Right hindlimb (tissue), 1 donor: ENCODE measurements at places on chromosomes 3 and 15.
A peak's percentile ranks its signal among the peaks of the same experiment; 100 is the strongest.

GRCh38 chr3:134838599-134838998, 43.5 kb downstream of the EPHB1 start:
- DNase-seq: no peak

GRCh38 chr3:1048558-1048957, 44.3 kb upstream of the CNTN6 start:
- no peak for DNase-seq

GRCh38 chr3:61774279-61774890, 213.0 kb downstream of the PTPRG start:
- no peak for DNase-seq

DNA sequence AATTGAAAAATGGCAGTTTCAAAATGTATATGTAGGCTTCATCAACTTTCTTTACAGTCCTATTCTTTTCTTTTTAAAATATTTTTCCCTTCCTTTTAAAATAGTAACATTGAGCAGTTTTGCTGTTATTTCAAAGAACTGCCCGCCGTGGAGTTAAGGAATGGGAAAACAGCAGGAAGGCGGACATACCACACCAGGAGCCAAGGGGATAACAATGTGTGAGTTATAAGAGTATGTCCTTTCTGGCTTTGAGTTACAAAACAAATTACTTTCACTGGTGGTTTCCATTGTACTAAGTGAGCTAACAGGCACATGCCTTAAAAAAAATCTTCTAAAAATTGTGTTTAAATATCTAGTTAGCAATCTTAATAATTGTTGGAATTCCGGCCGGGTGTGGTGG, 37.4 kb upstream of the FBXL22 start:
- DNase-seq: no peak

DNA sequence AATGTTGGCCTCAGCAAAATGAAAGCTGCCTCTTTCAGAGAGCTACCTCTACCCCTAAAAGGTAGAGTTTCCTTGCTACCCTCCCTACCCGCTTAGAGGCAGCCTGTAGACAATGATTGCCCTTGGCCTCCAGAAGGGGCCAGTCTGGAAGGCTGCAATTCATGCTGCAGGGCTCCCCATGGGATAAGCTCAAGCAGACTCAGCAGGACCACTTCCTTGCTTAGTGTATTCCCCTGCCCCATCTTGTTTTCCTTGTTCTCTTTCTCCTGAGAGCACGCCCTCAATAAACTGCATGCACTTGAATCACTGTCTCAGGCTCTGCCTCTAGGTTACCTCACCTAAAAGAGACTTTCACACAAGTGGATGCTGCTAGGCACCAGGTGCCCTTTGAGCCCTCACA, 134.0 kb upstream of the CTNNB1 start:
- DNase-seq: no peak

- DNase-seq: no peak
Observed at GRCh38 chr3:106185949-106186348, 317.1 kb upstream of the CBLB start.

- no peak for DNase-seq
Observed at GRCh38 chr15:57931570-57931969, 133.9 kb downstream of the ALDH1A2 start.

GRCh38 chr15:63341898-63342297, 39.7 kb downstream of the CA12 start:
- DNase-seq: no peak

DNA sequence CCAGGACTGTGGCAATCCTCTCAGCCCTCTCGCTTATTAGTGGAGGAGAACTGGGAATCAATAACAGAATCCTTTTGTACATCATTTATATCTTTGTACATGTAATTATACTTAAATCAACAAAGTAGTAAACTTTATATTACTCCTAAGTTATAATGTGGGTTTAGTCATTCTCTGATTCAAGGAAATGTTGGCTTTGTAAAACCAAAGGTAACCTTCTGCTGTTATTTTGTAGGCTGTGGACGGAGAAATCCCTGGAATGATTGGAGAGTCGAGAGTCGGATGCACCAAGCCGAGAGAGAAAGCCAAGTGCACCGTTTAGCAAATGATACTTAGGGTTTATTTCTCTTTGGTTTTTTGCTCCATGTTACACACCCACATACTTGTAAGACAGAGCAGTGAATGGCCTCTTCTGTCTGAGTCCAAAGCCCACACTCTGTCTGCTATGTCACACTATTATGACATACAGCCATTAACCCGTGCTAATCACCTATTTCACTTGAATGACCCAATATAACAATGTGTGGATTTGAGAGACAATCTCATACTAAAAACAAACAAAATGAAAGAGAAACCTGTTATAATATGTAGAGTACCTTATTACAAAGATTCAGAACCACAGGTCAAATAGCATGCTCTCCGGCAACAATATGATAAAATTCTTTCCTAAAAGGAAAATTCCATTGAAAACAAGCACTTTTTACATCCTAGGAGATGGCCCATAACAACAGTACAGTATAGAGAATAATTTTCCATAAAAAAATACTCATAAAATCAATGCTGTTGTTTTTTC, 72.2 kb downstream of the MECOM start:
- DNase-seq: no peak

DNA sequence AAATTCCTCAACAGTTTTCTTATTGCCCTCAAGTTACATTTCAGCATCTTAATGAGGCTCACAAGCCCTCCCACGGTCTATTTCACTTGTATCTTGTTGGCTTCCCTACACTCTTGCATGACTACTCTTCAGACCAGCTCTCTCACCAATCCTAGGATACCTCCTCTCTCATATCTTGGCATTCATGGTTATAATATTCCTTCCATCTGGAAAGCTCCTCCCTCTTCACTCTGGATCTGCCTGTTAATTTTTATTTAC, 8.5 kb upstream of the CCDC80 start:
- DNase-seq: no peak

DNA sequence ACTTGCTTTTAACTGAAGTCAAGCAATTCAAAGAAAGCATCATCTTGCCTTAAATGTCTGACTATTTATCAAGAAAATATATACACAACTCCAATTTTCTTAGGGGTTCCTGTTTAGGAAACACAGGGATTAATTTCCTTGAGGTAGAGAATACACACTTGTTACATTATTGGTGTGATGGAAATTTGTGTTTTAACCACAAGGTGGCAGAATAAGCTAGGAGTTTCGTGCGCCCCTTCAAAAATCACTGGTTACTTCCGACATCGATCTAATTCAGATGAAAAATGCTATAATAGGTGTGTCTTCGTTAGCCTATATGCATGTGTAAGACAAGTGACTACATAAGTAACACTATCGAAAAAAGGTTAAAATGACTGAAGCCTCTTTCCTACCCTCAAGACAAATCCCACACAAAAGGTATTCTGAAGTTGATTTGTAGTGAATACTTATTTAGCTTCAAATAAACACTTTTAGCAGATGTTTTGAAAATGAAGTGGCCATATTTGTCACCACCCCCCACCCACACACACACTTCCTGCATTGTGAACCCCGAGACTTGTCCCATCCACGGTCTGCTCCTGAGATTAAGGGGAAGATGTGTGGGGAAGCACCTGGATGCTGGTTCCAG, 246.5 kb downstream of the ROBO1 start:
- no peak for DNase-seq

GRCh38 chr15:57079931-57080620, 161.6 kb downstream of the TCF12 start:
- DNase-seq: no peak

- DNase-seq: no peak
Observed at GRCh38 chr3:159356606-159357005, 554.8 kb downstream of the MFSD1 start.

- no peak for DNase-seq
Observed at GRCh38 chr3:178916223-178916622, 155.4 kb downstream of the ZMAT3 start.

- DNase-seq: no peak
Observed at GRCh38 chr3:21117370-21117769, 633.6 kb downstream of the ZNF385D start.

GRCh38 chr15:99105514-99106341, 848 bp downstream of the SYNM start:
- DNase-seq: peak; percentile 76

DNA sequence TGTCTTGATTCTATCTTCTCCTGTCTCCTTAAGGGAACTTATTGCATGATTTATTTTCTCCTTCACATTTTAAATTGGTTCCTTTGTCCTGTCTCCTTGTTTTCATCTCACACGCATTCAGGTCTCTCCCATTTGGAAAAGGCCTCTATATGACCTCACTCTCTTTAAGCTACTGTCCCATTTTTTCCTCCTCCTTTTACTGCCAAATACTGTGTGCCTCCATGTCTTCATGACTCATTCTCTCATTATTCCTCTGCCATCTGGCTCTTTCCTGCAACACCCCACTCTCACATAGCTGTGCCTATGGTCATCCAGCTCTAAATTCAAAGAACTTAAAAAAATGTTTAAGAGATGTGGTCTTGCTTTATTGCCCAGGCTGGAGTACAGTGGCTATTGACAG, 48.0 kb downstream of the TYRO3 start:
- no peak for DNase-seq

DNA sequence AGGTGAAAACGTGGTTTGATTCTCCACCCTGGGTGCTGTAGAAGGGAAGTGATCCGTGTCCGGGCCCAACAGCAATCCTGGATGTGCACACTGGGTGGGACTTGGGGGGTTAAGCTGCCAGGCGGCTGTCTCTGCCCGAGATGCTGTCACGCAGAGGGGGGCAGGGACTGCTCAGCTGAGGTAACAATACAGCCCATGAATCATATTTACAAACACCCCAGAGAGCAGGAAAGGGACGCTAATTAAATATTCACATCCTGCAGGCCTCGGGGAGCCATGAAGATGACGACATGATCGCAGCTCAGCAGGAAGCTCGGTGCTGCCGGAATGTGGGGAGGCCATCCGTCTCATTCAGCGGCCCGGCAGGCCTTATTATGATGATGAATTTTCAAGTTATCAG, 17.9 kb upstream of the CRABP1 start:
- peak; percentile 61 for DNase-seq

DNA sequence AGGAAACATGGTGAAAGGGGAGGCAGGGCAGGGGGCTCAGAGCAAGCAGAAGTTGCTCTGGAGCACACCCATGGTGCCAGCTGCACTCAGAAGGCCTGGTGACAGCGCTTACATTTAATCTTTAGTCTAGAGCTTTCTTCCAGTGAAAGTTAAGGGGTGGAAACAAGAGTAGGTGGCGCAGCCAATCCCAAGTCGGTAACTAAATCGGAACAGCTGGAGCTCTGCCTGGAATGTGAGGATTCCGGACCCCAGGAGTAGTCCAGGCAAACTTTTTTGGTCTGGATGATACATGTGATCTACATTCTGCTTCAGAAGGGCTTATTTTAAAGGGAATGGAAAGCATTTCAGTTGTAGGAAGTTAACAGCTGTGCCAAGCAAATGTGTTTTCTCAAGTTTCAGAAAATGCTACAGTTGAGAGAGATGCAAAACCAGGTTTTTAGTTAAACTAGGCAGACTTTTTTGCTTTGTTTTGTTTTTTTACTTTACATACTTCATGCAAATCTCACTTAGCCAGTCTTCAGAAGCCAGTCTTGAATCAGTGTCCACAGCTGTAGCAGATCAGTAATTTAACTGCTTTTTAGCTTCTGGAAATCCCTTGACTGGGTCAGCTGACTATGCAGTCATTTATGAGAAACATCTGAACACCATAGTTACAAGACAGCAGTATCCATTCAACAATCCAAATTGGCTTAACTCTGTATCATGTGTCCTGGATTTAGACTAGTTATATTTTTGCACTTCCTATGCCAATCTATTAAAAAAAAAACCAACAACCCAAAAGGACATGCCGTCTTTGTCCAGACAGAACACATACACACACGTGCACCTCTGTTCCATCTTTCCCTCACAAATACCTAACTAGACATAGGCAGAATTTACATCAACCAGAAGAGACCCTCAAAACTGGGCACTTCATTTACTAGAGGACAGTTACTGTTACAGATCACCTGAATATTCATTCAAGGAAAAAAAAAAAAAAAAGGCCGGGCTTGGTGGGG, 33.2 kb downstream of the ZNF106 start:
- DNase-seq: peak; percentile 96

- DNase-seq: peak; percentile 62
Observed at GRCh38 chr15:63833021-63833696, 589 bp downstream of the HERC1 start.

DNA sequence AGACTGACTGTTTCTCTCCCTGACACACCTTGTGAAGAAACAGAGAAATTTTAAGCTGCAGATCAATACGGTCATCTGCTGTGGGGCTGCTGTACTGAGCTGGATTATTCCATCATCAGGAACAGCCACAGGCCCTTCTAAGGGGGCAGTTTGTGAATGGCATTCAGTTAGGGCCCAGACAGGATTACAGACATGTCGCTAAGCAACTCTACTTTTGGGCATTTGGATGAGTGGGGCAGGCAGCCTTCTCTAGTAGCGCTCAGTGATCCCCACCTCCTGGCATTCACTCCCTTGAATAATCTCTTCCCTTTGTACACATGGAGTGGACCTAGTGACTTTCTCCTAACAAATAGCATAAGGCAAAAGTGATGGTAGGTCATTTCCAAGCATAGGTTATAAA, 144.4 kb upstream of the RARB start:
- DNase-seq: no peak

- peak; percentile 88 for DNase-seq
Observed at GRCh38 chr15:73926219-73927002, at the start of gene LOXL1. Gene LOXL1, plus strand, starts transcription at chr15:73926462. Its CDS starts 322 bp downstream, at chr15:73926784.

DNA sequence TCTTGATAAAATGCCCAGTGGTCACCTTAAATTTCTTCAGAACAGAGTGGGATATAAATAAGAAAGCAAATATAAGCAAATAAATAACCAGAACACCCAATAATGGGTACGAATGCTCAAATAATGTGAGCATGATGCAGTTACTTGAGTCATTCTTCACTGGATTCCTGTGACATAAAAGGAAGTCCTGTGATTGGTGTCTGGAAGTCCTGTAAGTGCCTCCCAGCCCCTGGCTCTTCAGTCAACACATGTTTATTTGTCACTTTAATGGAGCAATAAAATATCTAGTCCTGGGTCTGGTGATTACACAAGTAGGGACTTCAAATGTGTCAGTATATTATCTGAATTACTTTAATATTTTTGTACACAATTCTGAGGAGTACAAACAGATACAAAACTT, 30.4 kb downstream of the TMEM212 start:
- DNase-seq: no peak

GRCh38 chr15:87672309-87673288, 583.9 kb downstream of the NTRK3 start:
- peak; percentile 30 for DNase-seq

GRCh38 chr3:138256022-138256421, 68.9 kb downstream of the ARMC8 start:
- no peak for DNase-seq

DNA sequence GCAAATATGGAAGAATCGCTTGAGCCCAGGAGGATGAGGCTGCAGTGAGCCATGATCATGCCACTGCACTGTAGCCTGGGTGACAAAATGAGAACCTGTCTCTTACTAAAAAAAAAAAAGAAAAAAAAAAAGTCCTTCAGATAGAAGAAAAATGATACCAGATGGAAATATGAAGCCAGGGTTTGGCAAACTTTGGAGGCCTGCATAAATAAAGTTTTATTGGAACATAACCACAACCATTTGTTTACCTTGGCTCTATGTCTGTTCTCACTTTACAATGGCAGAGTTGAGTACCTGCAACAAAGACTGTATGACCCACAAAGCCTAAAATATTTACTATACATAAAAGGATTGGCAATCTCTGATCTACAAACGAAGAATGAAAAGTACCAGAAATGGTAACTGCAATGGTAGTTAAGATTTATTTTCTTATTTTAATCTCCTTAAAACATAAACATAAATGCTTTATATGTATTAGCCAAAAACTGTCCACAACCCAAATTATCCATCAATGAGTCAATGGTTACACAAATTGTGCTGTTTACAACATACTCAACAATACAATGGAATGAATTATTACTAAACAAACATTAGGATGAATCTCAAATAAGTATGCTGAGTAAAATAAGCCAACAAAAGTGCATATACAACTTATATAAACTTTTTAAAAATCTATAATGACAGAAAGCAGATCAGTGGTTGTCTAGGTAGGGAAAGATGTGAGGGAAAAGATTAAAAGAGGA, 41.8 kb downstream of the GOLGB1 start:
- DNase-seq: no peak
